DMS153 (cell line): ENCODE measurements at places on chromosomes 3 and 15.

DNA sequence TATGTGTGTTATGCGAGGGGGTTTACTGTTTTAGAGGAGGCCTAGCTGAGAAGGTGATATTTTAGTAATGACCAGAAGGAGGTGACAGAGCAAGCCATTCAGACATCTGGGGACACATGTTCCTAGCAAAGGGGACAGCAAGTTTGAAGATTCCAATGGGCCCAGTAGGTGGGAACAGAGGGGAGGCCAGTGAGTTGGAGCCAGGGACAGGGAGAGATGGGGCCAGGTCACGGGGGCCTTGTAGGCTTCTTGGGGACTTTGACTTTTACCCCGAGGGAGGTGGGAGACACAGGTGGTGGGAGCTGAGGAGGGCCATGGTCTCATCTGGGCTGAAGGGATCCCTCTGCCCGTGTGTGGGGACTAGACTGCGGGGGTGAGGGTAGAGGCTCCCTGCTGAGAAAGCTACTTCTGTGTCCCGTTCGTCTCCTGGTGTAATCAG lies 72.5 kb downstream of the MGLL start:
- DNase-seq = no peak

GRCh38 chr3:105351821-105352220 lies 14.9 kb upstream of the ALCAM start:
- no peak for DNase-seq

DNA sequence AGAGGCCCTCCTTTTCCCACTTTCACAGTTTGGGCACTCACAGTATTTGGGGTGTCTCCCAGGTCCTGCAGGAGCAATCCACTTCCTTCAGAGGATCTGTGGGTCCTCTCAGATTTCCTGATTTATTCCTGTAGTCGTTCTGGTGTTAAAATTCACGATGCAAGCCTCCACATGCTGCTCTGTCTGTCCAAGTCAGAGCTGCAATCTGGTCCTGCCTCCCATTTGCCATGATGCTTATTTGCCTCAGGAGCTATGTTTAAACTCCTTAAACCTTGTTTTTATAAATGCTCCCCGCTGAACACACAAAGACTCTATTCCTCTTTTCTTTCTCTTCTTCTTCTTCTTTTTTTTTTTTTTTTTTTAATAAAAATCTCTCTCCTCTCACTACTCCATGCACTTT lies 558.7 kb upstream of the NECTIN3 start:
- DNase-seq = no peak

- no peak for DNase-seq
Observed at GRCh38 chr15:74808078-74808839, 4.4 kb upstream of the LMAN1L start.

- DNase-seq = peak; percentile 5
Observed at GRCh38 chr15:39621210-39621609, 40.3 kb downstream of the THBS1 start.

- no peak for DNase-seq
Observed at GRCh38 chr15:76566276-76566675, 229.7 kb downstream of the ISL2 start.

GRCh38 chr15:63895194-63895593 lies 61.4 kb upstream of the HERC1 start:
- DNase-seq = no peak

DNA sequence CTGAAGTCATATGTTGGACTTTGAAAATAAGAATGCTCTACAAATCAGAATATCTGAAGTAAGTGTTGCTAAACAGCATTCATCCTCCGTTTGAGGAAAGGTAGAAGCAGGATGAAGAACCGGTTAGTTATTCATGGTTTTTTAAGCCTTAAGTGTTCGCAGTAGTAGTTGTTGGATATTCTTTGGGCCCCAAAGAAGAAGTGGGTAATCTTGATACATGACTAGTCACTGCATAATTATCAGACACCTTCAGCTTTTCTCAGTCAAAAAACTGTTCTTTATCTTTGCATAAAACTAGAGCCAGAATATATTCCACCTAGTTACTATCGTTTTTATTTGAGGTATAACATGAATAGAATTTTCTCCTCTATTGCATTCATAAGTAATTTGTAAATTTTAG lies 13.8 kb downstream of the RAB5A start:
- DNase-seq = no peak

- DNase-seq = no peak
Observed at GRCh38 chr15:80396096-80396495, 8.1 kb upstream of the ARNT2 start.

- peak; percentile 76 for DNase-seq
Observed at GRCh38 chr3:72679540-72680198, 168.6 kb downstream of the SHQ1 start.

- no peak for DNase-seq
Observed at GRCh38 chr3:9691636-9692035, 12.0 kb upstream of the CPNE9 start.

GRCh38 chr3:190017521-190018288 lies 103.0 kb downstream of the P3H2 start:
- DNase-seq = peak; percentile 33

- no peak for DNase-seq
Observed at GRCh38 chr3:16935781-16936180, 51.0 kb downstream of the PLCL2 start.

DNA sequence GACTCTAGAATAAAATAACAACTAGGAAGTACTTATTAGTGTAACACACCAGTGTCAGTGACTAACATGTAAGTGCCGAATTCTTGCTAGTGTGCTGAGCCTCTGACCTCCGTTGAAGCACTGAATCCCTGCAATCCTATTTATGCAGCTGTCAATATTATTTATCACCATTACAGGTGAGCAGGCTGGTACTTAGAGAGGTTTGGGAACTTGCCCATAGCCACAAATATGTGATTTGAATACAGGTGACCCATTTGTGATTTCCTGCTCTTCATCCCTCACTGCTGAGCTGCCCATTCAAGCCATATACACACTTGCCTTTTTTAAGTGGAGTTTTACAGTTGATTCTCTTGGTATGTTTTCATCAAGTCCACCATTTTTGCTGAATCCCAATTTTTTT lies 12.2 kb downstream of the EIF4E3 start:
- peak; percentile 94 for DNase-seq

GRCh38 chr3:177680472-177680821 lies 483.2 kb upstream of the TBL1XR1 start:
- no peak for DNase-seq

DNA sequence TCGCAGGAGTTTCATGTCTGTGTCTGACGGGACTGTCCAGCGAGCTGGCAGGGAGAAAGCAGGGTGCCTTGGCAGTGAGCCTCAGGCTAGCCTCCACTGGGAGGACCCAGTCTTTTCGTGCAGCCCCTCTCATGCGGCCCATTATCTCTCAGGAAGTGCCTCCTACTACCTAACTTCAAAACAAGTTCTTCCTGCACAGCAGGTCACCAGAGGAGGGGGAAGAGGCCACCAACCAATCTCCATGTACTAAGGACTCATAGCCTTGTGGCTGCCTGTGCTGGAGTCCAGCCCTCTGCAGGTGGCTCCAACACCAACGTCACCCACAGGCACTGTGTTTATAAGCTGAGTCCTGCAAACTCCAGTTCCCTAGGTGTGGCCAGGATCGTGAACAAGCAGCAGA lies 4.8 kb downstream of the VIPR1 start:
- no peak for DNase-seq

DNA sequence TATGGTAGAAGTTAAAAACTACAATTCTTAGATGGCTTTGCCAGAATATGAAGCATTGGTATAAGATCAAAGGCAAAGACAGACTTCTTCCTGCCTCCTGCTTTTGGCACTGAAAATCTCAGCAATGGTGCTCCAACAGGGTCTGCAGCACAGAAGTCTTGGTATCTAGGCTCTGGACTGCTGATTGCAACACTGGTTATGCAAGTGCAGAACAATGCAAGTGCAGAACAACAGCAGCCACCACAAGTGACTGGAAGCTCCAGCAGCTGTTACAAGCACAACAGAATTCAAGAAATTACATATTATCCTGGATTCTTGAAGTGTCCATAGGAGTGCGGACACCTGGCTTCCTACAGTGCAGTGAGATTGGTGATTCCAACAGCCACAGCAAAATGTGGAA lies 33.7 kb downstream of the ZBTB20 start:
- DNase-seq = no peak

- no peak for DNase-seq
Observed at GRCh38 chr3:127072971-127073783, 90.3 kb downstream of the PLXNA1 start.

- no peak for DNase-seq
Observed at GRCh38 chr3:9994086-9994844, 7.6 kb upstream of the EMC3 start.

DNA sequence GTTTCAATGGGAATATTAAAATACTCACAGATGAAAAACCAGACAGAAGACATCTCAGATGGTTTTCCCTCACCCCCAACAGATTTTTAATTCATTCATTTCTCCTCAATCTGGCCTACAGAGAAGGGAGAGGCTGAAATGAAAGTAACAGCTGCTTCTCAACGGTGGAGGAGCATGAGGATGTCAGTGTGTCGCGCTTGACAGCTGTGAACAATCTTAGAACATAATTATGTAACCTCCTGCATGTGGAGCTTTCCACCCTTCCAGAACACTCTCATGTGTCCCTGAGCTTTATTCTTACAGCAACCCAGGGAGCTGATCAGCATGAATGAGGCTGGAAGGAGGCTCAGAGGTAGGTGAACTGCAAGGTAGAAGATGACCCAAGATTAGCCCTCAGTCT lies 52.7 kb downstream of the MB21D2 start:
- no peak for DNase-seq

- DNase-seq = no peak
Observed at GRCh38 chr15:71203586-71204474, 88.6 kb downstream of the THSD4 start.

DNA sequence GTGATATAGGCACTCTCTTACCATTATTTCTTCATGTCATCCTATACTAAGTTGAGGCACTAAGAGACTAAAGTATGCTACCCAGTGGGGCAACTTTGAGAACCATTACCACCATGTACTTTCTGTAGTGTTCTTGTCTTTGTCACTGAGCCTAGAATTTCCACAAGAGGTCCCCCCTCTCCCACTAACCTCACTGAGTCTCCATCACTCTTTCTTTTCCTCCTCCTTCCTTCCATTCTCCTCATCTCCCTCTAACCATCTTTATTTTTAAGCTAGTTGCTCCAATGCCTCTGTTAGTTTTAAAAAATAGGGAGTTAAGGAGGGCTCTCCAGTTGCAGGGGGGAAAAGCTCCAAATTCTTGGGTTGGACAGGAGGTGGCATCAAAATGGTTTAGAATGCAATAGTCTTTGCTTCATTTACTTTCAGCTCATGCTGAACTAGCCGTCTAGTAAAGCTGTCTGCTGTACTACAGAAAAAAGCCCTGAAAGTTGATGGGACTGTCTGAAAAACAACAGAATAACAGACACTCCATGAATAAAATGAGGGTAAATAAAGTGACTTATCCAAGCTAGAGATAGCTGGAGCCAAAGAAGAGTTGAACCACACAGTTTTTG lies 85.1 kb upstream of the MYRIP start:
- no peak for DNase-seq

- DNase-seq = no peak
Observed at GRCh38 chr3:150319900-150320299, 88.2 kb upstream of the TSC22D2 start.

GRCh38 chr15:98324341-98324970 lies 323.9 kb upstream of the IGF1R start:
- DNase-seq = no peak

DNA sequence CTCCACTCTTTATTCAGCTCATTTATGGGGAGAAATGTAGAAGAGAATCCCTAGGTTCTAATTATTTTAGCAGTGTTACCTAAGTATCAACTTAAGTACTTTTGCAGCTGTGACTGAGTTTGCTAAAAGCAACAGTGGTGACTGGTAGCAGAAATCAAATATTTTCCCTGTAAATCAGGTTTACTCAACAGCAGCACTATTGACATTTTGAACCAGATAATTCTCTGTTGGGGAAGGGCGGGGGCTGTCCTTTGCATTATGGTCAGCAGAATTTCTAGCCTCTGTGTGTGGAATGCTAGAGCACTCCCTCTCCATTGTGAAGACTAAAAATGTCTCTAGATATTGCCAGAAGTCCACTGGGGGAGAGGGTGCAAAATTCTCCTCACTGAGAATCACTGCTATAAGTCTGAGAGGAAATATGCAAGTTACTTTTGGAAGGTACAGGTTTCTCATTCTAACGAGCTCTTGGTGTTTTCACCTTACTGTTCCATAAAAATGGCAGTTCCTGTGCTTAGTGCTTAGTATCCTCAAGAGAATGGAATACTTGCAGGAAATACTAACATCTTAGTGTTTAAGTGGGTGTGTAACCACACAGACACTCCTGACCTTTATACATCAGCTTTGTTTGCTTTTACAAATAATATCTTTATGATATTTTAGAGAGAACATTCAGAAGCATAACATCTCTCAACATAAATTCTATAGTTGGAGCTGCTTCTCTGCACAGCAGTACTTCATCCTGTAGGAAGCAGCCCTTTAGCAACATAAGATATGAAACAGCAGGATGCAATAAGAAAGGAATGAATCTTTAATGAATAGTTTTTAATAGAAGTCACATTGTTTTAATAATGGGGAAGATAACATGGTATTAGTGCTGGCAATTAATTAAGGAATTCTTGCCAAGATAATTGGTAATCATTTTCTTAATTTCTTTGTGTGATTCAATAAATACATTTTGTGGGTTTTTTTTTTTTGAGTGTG lies 246.5 kb upstream of the GOLIM4 start:
- no peak for DNase-seq

GRCh38 chr3:39639344-39640236 lies 169.8 kb upstream of the MYRIP start:
- DNase-seq = no peak

DNA sequence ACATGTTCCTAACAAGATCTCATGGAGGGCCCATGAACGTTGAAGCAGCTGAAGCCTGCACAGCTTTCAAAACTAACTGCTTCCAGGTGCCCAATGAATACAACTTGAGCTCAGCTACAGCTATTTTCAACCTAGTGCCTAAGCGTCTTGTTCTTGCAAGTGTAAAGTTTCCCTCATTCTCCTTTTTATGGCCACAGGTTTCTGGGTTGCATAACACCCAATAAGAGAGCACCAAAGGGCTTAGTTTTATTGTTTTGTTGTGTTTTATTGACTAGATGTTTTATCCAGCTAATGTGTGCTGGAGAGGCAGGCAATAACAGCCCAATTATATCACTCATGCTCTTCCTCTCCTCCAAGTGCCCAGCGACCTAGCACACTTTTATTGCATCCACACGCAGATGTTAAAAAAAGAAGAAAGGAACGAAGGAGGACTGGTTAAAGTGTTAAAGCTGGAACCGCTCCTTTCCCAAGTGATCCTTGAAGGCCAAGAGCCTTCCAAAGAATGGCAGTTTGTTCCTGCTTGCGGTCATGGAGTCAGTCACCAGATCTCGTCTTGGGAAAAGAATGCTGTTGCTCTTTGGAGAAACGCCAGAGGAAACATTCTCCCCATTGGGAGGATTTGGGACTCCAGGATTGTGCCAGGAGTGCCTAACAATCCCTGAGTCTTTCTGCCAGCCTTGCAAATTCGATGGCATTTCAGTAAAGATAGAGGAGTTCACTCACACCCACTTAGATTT lies 156.9 kb downstream of the MEX3B start:
- no peak for DNase-seq

- no peak for DNase-seq
Observed at GRCh38 chr3:184502123-184502667, 59.4 kb upstream of the EPHB3 start.

GRCh38 chr3:168881804-168882203 lies 781.7 kb downstream of the MECOM start:
- DNase-seq = no peak
